Skin of body (tissue), 3 donors: ENCODE measurements at places on chromosomes 6 and 20. TPM values are rescaled to one million over a fixed set of nuclear protein-coding genes. Genes with fewer than 3 reads are reported as not detected.
A peak's percentile ranks its signal among the peaks of the same experiment; 100 is the strongest.

HLA-DOA gene
- total RNA-seq: 2.3 TPM

DNA sequence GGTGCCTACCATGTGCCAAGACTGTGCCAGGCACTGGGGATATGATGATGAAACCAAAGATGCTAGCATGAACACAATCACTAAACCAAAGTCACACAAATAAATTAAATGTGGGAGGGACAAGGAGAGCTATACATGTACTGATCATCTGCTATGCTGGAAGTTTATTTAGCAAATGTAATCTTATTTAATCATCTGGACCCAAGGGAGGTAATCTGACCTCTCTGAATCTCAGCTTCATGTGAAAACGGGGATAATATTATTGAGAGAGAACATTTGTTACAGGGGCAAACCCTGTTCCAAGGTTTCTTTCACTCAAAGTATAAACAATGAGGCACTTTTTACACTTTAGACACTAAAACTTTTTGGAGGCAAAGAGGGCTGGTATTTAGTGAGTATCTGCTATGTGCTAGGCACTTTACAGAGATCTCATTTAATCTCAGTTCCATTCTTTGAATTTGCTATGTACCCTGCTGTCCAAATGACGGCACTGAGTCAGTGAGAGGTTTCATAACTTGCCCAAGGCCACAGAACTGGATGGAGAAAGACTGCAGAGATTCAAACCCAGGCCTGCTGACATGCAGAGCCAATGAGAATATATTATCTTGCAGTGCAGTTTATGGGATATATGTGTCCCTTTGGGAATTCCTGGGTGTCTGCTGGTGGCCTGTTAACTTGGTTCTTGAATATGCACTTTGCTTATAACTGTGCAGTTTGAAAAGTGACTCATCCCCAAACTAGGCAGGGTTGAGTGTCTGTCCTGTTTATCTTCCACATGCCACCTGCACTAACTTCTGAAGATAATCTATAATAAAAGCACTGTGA is 3.3 kb upstream of the ASXL1 start:
- DNase-seq: no peak

GRCh38 chr20:51372176-51372803 is 170.2 kb downstream of the NFATC2 start:
- peak; percentile 48 for DNase-seq

GRCh38 chr20:32141465-32141980 is 32.0 kb downstream of the TM9SF4 start:
- DNase-seq: no peak

- DNase-seq: no peak
Measured at GRCh38 chr6:53939830-53940229, 145.0 kb downstream of the LRRC1 start.
